ENCODE measurements at places on chromosomes 12 and 14.

DNA sequence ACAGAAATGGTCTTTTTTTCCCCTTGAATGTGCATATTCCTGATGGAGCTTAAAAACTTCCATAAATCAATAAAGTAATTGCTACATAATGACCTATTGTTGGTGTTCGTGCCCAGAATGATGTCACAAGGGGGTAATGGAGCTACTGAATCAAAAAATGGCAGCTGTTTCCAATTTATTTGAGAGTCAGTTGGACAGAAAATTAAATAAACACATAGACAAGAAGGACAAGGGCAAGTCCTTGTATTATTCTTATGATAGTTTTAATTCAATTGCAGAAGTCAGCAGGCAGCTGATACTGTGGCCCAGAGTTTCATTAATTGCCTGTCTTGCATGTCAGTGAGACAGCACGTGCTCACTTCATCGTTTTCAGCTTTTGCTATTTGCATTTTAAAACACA is 473.5 kb downstream of the ETNK1 start:
- DNase-seq: no peak

DNA sequence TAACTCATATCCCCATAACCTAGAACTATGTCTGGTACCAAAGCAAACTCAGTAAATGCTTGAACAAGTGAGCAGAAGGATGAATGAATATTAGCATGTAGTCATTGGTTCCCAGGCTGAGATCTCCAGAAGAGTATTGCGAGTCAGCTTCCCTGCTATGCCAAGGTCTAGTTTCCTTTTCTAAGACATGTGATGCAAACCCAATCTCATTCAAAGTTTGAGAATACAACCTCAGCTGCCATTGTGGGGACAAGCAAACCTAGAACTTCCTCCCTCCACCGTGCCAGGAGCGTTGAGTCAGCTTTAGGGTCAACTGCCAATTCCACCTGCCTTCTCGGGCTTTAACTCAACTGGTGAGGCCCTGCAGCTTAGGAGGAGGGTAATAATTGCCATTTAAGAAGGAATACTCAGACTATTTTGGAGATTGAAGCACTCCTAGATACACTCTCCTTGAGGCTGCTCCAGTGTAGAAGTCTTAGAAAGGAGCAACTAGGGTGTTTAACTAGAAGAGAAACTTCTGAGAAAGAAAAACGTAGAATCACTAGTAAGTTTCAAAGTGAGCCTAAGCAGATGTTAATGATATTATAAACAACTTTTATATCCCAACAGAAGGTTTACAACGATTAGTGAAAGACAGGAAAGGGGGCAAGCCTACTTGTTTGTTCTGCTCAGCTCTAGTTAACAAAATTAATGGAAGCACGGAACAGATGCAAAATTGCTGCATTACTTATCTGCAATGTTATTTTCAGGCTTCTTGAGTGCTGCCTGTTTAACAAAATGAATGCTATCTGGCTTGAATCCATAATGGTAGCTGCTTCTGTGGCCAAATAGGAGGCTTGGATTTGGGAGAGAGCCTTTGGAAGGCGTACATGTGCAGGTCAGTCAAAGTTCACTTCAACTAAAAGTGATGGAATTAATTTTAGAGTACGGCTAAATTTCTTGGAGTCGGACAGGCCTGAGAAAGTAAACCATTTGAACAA is 96.9 kb downstream of the HELB start:
- no peak for DNase-seq

GRCh38 chr12:119060847-119061796 is 79.8 kb downstream of the SRRM4 start:
- no peak for DNase-seq

DNA sequence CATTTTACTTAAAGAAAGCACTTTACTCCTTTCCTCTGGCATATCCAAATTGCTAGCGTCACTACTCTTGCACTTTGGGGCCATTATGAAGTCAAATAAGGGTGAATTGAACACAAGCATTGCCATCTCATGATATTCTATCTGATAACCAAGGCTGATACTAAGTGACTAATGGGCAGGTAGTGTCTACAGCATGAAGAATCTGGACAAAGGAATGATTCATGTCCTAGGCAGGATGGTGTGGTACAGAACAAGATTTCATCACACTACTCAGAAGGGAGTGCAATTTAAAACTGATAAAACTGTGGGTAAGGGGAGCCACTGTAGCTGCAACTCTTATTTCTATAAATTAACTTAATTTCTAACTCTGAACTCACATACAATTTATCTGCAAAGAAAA is 7.7 kb upstream of the SLC6A15 start:
- DNase-seq: no peak

- DNase-seq: no peak
Measured at GRCh38 chr12:49279706-49280159, 14.9 kb downstream of the TUBA1C start.

DNA sequence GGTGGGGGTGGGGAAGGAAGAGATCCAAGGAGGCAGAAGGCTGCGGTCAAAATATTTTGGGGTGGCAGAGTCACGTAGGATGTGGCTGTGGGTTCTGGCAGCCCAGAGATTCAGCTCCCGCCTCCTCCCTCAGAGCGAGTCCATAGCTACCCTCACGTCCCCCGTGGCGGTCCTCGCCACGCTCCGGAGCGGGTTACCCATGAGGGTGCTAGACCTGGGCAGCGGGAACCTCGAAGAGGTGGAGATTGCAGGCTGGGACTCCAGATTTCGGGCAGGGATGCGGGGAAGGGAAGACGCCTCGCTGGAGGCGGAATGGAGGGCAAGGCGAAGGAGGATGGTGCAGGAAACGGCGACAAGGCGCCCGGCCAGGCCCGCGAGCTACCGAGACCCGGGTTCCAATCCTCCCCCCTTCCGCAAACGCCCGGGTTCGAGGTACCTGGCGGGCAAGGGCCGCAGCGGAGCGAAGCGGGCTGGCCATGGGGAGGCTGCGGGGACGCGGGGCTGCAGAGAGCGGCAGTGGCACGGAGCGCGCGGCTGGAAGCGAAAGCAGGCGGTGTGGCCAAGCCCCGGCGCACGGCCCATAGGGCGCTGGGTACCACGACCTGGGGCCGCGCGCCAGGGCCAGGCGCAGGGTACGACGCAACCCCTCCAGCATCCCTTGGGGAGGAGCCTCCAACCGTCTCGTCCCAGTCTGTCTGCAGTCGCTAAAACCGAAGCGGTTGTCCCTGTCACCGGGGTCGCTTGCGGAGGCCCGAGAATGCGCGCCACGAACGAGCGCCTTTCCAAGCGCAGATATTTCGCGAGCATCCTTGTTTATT is 46.2 kb downstream of the BCAT1 start:
- no peak for DNase-seq

DNA sequence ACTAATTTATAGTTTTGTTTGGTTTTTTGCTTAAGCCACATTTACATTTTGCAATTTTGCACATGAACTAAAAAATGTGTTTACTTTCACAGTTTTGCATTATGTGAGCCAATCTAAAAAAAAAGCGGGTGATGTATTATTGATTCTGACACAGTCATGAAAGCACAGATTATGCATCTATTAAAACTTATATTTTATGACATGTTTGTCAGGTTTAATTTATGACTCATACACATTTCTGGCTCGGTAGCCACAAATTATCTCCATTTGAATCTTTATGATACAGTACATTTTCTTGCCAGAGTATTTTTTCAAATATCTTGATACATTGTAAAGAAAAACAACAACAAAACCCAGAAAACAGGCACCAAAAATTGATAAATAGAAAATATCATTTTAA is 280.4 kb upstream of the GRIP1 start:
- DNase-seq: no peak

- peak; percentile 16 for DNase-seq
Measured at GRCh38 chr14:87615822-87616679, 376.9 kb downstream of the GALC start.

GRCh38 chr12:1995205-1995896 is 8.9 kb downstream of the DCP1B start:
- DNase-seq: no peak

GRCh38 chr14:100621806-100622205 is 34.6 kb upstream of the BEGAIN start:
- no peak for DNase-seq

DNA sequence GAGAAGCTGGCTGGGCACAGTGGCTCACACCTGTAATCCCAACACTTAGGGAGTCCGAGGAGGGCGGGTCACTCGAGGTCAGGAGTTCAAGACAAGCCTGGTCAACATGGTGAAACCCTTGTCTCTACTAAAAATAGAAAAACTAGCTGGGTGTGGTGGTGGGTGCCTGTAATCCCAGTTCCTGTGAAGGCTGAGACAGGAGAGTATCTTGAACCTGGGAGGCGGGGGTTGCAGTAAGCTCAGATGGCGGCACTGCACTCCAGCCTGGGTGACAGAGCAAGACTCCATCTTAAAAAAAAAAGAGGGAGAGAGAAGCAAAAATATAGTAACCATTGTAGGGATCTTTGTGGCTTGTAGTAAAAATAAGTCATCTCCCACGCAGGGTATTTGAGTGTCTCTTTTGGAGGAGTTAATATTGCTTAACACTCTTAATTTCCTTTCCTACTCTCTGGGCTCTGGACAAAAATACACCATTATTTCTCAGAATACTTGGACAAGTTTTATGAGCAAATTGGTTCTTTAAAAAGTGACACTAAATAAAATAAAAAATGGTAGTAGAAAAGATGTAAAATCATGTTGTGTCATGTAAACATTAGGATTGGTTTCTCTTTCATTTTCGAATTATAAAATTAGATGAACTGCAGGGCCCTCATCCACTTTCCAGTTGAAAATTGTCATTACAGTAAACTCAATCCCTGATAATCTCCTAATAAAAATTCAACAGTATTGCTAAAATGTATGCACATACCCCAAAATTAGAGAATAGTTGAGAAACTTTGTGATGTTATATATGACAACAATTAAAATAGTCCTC is 61.1 kb upstream of the C12orf71 start:
- no peak for DNase-seq

Data from CD4-positive, alpha-beta T cell treated with Interleukin-12 subunit alpha and Interleukin-12 subunit beta, for 1 hour (primary cell).